ENCODE measurements at places on chromosomes 7 and 10.

- no peak for DNase-seq
Observed at GRCh38 chr10:33347211-33347610, 12.7 kb upstream of the NRP1 start.

DNA sequence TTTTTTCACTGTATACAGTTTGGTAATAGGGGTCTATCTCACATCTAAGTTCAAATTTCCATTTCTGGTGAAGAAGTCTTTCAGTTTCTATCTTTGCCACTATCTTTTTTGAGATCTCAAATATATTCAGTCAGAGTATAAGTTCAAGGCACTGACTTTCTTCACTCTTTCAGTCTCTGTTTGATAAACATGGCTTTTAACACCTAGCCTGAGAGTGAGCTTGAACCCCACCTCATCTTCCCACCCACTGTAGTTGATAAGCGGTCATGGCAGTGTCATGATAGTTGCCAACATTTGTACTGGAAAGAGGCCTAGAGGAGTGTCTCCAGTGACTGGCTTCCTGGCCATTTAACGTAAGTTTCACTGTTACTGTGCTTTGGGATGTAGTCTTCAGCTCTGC, 41.2 kb upstream of the AGR3 start:
- no peak for DNase-seq

GRCh38 chr7:69932034-69932628, 333.9 kb downstream of the AUTS2 start:
- DNase-seq = peak; percentile 12

- no peak for DNase-seq
Observed at GRCh38 chr7:66380272-66380888, 175.2 kb downstream of the TPST1 start.

- no peak for DNase-seq
Observed at GRCh38 chr10:24720096-24720495, 3.6 kb downstream of the ARHGAP21 start.

- no peak for DNase-seq
Observed at GRCh38 chr10:128280271-128280670, 154.0 kb upstream of the MKI67 start.

DNA sequence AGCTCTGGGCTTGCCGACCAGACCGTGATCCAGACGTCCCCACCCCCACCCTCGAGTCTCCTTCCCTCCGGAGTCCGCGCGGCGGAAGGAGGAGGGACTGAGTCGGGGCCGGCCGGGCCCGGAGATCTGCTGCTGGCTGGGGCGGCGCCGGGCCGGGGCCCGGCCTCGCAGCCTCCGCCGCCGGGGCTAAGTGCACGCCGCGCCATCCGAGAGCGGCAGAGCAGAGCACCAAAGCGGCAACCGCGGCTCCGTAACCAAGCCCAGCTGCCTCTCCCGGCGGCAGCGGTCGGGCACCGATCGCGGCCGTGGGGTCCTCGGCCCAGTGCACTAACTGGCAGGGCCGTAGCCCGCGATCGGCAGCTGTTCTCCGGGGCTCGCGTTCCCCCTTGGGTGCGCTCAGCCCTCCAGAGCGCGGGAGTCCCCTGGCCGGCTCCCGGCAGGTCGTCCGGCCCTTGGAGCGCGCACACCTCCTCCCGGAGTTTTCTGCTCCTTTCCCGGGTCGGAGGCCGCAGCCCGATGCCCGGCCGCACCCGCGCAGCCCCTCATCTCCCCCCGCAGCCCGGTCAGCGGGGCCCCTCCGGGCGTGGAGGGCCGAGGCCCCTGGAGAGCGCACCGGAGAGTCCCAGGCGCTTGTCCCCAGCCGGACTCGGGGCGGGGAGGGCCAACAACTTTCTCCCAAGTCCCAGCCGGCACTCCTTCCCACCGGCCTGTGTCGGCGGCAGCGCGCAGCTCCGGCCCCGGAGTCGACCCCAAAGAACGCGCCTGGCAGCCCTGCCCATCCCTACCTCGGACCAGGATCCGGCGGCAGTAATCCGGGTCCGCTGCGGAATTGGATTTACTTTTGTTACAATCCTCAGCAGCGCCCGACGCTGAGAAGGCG, 799 bp downstream of the VAX1 start:
- DNase-seq = no peak

- no peak for DNase-seq
Observed at GRCh38 chr10:1738950-1739349, 1.6 kb upstream of the ADARB2 start.

DNA sequence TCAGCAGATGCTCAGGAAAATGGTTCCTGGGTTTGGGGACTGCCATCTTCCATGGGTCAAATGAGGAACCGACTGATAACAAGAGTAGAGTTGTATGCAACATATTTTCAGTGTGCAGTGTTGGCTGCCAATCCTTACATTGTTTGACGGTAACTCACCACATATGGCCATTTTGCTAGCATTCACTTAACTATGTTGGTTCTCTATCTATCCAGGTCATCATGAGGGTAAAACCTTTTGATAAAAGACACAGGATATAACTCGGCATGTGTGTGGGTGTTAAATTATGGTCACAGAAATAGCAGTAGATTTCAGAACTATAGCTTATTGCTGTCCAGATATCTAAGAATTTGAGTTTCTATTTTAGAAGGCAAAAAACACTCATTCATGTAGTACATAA, 140.7 kb upstream of the AOAH start:
- DNase-seq = no peak

DNA sequence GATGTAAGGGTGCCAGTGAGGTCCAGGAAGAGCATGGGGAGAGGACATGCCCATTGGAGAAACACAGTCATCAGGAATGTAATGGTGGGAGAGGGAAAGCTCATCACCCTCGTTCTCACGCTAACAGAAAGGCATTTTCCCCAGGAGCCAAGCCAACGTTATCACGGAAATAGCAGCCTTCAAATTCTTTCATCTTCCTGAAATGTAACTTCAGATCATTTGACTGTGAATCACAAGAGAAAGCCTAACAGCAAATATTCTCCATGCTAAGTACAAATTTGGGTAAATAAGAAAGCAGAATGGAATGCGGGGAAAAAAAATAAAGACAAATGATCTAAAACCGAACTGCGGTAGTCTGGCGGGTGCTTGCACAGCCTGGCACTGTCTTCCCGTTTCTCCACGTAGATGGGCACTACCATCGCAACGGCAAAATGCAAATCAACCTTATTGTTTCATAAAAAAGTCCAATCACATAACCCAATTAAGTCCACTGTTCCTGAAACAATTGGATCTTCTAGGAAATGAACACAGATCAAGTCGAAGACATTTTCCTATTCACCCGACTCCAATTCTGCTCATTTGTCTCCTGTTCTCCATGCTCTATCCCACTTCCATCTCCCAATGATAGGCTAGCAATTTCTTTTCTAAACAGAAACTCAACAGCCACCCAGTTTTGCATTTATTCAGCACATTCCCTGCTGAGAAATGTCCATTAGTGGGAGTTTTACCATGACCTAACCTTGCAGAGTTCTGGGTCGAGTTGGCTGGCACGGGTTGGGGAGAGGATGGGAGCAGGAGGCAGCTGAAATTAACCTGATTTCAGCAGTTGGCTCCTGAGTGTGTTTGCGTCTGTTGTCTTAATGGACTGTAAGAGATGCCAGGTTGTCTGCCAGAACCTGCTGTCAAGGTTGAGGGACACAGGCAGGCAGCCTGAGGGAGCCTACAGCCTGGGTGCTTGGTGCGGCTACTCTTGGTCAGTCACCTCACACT, 74.6 kb upstream of the FRMD4A start:
- peak; percentile 56 for DNase-seq

DNA sequence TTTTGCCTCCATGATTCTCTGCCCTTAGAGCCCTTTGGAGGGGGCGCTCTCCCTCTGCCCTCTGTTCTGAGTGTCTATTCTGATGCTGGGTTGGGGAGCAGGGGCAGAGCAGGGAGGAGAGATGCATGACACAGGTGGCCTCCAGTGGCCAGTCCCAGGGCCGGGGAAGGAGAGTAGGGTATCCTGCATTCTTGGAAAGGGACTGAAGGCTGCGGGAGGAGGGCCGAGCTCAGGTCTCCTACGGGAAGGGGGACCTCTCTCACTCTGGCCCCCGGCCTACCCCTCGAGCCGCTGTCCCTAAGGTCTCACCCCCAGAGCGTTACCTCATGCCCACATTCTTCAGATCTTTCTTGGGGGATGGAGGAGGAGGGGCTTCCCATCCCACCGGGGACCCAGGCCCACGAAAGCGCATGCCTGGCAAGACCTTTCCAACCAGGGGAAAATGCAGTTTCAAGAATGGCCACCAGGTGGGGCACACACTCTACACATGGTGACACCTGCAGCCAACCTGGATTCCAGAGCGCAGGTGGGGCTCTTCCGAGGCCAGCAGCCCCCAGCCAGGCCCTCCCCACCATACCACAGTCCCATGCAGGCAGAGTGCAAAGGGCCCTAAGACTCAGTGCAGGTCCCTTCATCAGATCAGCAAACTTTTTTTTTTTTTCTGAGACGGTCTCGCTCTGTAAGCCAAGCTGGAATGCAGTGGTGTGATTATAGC, 86.4 kb downstream of the MYL10 start:
- peak; percentile 84 for DNase-seq

- DNase-seq = no peak
Observed at GRCh38 chr7:17166824-17167379, 131.6 kb upstream of the AHR start.

Measured in urothelium cell line (cell line).